ENCODE measurements at places on chromosomes 3 and 15.

DNA sequence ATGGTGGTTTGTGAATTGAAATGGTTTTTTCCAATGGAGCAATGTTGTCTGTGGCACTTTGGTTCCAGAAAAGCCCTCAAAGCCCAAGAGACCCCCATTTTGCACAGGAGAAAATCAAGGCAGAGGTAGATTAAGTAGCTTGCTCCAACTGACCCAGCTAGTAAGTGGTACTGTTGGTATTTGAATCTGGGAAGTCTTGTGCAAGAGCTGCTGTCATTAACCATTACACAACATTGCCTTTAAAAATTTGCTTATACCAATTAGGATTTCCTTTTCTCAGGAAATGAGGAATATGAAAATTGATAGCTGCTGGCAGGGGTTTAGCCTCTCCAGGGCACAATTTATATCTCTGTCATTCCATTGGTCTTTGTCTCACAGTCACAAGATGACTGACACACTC lies 102.4 kb upstream of the UBE3A start:
- no peaks in the 10 kb centered on the region for H3K27me3 ChIP-seq
- no peaks in the 10 kb centered on the region for H3K36me3 ChIP-seq
- H3K27ac ChIP-seq: no peak overlapping the region

DNA sequence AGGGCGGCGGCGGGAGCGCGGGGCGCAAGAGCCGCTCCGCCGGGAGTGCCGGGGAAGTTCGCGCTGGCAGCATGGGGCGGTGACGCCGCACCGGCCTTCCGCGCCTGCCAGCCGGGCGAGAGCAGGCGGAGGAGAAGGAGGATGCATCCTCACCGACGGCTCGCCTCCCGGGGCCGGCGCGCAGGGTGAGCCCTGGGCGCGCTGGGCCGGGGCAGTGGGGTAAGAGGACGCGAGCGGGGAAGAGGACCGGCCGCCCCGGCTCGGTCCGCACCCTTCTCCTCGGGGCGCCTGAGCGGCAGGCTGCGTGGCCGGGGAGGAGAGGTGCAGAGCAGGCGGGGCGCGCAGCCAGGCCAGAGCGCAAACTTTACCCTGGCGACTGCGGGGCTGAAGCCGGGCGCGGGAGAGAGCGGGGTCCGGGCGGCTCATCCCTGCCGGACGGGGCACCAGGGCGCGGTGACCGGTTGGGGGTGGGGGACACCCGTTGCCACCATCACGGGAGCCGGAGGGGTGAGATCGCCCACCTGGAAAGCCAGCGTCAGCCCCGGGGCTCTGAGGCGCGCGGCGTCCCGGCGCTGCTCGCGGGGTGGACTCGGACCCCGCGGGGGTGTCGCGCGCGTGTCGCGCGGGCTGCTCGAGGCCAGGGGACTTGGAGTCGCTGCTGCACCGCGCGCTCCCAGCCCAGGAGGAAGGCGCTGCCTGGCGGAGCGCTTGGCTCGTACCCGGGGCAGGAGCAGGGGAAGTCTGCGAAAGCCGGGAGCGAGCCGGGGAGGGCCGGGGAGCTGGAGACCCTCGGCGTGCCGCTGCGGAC lies 542 bp downstream of the GABRA5 start:
- no peak for DNase-seq
- H3K36me3 ChIP-seq: no peaks in the 10 kb centered on the region
- H3K4me1 ChIP-seq: no peaks in the 10 kb centered on the region
- H3K4me3 ChIP-seq: no peak overlapping the region

- no peak for DNase-seq
- H3K4me3 ChIP-seq: no peak overlapping the region
- peaks cover 20% of the 10 kb centered on the region for H3K36me3 ChIP-seq
- H3K27ac ChIP-seq: no peak overlapping the region
- no peaks in the 10 kb centered on the region for H3K4me1 ChIP-seq
Measured at GRCh38 chr15:25684521-25685431, 178.4 kb downstream of the ATP10A start.

DNA sequence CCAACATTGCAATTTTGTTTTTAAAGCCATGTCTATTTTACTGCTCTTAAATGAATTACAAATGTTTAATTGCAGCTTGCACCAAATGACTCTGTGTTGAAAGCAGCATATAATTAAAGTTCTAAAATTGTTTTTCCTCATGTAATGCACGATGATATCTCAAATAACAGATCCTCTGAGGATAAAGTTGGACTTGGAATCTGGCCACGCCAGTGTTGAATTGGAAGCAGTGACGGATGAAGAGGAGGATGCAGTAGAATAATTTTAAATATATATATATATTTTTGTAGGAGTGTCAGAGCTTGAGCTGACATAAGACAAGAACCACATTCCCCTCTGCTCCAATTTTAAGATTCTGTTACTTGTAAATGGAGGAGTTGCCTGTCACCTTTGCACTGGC lies 406.6 kb upstream of the DPPA4 start:
- no peaks in the 10 kb centered on the region for H3K27me3 ChIP-seq
- H3K36me3 ChIP-seq: no peaks in the 10 kb centered on the region
- no peaks in the 10 kb centered on the region for H3K4me1 ChIP-seq
- no peak for DNase-seq

- H3K36me3 ChIP-seq: no peaks in the 10 kb centered on the region
- H3K27ac ChIP-seq: no peak overlapping the region
- H3K27me3 ChIP-seq: peaks cover 26% of the 10 kb centered on the region
- no peak overlapping the region for H3K4me3 ChIP-seq
- no peaks in the 10 kb centered on the region for H3K4me1 ChIP-seq
- DNase-seq: no peak
Measured at GRCh38 chr15:84911879-84912660, 27.6 kb downstream of the SLC28A1 start.

All from T-cell (primary cell).